Activated CD8-positive, alpha-beta memory T cell treated with anti-CD3 and anti-CD28 coated beads for 1 hour (primary cell): ENCODE measurements at places on chromosomes 7 and 10.

DNA sequence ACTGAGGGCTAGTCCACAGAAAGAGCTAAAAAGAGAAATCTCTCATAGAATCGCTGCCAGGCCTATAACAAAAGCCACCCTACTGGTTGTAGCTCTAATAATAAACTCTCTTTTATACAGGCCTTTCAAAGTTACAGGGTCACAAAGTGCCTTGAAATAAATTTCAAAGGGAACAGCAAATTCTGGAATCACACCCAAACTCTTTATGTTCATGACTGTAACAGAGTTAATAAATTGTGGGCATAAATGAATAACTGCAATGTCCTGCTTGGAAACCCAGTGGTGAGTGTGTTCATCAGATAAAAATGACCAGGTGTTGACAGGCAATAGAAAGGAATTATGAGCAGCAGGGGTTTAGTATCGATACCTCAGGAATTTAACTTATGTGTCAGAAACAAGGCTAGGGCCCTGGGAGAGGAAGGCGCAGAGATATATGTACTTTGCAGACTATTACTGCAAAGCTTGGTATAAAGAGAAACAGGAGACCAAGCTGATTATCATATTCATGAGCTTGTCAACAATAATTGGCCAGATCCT is 9.3 kb downstream of the CDC14C start:
- DNase-seq: no peak

- no peak for DNase-seq
These were observed 17.3 kb downstream of the WDFY4 start for GRCh38 chr10:48701941-48702340.

- no peak for DNase-seq
These were observed 915.4 kb upstream of the AUTS2 start for GRCh38 chr7:68682910-68683309.

- no peak for DNase-seq
These were observed 9.8 kb upstream of the LRRTM3 start for GRCh38 chr10:66916030-66916429.

- DNase-seq: no peak
These were observed 72.3 kb upstream of the RNF32 start for GRCh38 chr7:156568258-156568657.

- no peak for DNase-seq
These were observed 48.0 kb downstream of the RHOBTB1 start for GRCh38 chr10:60896033-60896432.

- DNase-seq: no peak
These were observed 126.6 kb downstream of the SORBS1 start for GRCh38 chr10:95434583-95434982.

- DNase-seq: no peak
These were observed 266.0 kb downstream of the MAD1L1 start for GRCh38 chr7:1966631-1967200.

DNA sequence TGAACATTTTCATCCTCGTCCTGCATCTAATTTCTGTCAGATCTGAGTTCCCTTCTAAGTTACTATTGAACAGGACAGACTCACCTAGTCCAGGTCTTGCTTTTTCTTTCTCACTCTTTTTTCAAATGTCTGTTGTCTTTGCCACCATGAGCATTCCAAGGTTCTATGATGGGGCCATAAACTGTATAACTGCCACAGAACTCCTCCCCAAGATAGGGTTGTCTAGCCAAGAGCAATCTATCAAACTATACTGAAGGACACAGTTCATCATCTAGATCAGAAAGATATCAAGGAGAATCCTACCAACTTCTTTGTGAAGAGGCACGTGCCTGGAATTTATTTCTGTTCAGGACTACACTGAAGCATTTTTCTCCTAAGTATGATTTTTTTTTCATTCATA is 50.1 kb upstream of the FEZF1 start:
- no peak for DNase-seq

- no peak for DNase-seq
These were observed 595.0 kb downstream of the GRM8 start for GRCh38 chr7:126657599-126658358.

GRCh38 chr10:117551330-117552155 is 9.0 kb downstream of the EMX2 start:
- no peak for DNase-seq

GRCh38 chr7:150520145-150520544 is 5.5 kb downstream of the GIMAP7 start:
- DNase-seq: no peak

GRCh38 chr7:27048438-27048837 is 47.4 kb downstream of the HOXA1 start:
- no peak for DNase-seq

- DNase-seq: no peak
These were observed 96.3 kb upstream of the DDC start for GRCh38 chr7:50661345-50662040.

- DNase-seq: no peak
These were observed 11.5 kb upstream of the DLD start for GRCh38 chr7:107879400-107880035.

DNA sequence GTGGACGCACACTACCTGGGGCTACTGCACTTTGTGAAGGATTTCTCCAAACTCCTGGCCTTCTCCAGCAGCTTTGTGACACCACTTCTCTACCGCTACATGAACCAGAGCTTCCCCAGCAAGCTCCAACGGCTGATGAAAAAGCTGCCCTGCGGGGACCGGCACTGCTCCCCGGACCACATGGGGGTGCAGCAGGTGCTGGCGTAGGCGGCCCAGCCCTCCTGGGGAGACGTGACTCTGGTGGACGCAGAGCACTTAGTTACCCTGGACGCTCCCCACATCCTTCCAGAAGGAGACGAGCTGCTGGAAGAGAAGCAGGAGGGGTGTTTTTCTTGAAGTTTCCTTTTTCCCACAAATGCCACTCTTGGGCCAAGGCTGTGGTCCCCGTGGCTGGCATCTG is 14.0 kb downstream of the GPR146 start:
- DNase-seq: no peak

DNA sequence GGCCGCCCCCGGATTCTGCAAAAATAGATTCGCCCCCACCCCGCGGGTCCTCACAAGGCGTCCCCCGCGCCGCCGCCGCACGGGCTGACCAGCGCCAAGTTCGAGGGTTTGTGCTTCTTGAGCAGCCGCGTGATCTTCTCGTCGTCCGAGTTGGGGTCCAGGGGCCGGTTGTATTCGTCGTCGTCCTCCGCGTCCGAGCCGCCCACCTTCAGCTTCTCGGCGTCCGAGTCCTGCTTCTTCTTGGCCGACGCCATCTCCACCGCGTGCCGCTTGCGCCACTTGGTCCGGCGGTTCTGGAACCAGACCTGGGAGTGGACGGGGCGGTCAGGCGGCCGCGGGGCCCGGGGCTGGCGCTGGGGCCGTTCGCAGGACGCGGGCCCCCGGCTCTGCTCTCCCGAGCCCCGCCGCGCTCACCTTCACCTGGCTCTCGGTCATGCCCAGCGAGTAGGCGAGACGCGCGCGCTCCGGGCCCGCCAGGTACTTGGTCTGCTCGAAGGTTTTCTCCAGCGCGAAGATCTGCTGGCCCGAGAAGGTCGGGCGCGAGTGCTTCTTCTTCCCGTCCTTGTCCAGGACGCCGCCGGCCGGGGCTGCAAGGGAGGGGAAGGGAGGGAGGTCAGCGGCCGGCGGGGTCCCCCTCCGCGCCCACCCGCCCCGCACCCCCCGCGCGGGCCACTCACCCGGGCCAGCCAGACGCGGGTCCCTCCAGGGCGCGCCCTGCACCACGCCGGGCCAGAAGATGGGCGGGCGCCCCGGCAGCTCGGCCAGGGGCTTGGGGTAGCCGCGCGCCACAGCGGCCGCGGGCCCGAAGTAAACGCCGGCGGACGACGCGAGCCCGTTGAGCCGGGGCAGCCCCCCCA is 853 bp downstream of the NKX6-2 start:
- DNase-seq: no peak

GRCh38 chr7:51139796-51140195 is 176.8 kb downstream of the COBL start:
- DNase-seq: no peak

DNA sequence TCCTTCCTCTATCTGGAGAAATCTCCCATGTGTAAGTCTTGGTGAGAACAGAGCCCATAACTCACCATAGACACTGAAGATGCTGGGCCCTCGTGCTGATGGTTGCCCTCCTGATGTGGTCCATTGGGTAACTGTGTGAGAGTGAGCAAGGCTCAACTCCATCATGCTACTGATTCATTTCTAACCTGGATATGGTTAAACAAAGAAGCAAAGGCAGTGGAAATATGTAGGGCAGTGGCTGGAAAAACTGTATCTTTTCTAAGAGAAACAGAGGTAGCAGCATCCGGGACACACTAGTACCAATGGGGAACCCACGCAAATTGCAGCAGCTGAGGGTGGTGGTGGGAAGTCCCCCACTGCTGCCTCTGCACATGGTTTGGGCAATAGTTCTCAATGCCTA is 221.7 kb downstream of the KLF6 start:
- DNase-seq: no peak

DNA sequence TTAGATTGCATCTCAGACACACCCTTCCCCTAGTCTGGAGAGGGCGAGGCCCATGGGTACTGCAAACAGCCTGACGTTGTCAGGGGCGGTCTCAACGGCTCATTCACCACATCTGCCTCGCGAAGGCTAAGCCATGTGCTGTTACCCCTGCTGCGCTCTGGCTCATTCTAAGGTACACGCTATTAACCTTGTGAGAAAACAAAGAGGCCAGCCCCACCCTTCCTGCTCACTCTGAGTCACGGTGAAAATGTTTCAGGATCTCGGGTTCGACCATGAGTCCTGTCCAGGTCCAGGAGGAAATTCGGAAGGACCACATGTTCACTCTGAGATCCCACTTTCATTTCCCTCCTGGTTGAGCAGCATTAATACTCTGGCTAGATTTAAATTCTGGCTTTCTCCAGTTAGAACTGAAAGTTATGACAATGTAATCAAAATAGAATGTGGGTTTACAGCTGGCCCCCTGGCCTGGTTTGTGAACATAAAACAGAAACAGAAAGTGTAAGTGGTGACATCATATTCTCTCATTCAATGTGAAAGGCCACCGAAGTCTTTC is 55.2 kb downstream of the EGFR start:
- DNase-seq: no peak

DNA sequence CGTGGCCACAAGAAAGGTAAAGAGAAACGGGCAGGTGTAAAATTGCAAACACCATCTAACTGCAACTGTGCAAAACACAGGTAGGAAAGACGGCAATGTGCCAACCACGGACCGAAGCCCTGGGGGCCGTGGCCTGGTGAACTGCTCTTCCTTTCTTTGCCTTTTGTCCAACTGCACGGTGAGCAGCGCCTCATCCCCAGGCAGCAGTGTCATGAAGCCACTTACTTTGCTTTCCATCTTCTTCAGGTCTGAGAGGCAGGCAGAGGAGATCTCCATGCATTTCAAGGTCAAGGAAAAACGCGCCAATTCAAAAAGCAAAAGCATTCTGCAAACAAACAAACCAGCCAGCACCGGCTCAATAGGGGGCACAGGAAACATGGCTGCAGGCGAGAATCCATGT is 12.9 kb downstream of the CFAP46 start:
- DNase-seq: no peak

DNA sequence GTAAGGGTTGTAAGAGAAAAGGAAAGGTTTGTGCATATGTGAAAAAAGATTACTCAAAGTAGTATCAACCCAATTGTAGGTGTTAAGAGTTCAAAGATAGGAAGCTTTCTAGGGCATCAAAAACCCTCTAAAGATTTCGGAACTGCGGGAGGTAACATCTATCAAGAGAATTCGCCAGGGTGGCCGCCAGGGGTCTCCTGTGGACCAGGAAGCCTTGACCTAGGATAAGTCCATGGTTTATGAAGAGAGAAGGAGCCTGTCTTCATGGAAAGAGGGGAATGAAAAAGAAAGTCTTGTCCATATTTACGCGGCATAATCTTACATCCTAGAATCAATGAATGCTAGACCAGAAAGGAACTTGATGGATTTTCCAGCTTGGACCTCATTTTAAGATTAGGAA is 140.7 kb upstream of the CALCR start:
- no peak for DNase-seq

- no peak for DNase-seq
These were observed 2.4 kb upstream of the REEP3 start for GRCh38 chr10:63518690-63519288.

DNA sequence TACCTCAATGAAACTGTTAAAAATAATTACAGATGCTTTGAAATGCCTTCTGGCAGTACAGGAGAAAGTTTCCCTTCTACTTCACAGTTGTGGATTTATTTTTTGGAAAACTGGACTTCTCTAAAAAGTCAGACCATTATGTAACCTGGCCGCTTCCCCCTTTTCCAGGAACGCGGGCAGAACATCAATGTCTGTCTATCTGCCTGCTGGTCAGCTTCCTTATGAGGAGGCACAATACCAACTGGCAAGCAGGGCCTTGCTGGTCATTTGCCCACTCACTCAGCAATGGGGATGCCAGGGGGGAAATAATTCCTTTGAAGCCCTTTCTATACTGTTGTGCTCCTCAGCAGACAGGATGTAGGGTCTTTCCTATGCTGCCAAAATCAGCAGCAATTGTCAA is 22.5 kb upstream of the ADRB1 start:
- no peak for DNase-seq

- DNase-seq: no peak
These were observed 21.4 kb downstream of the SLC25A13 start for GRCh38 chr7:96300502-96300901.

- no peak for DNase-seq
These were observed 6.8 kb downstream of the ORAI2 start for GRCh38 chr7:102439963-102440795.

GRCh38 chr10:67852761-67853160 is 14.8 kb upstream of the DNAJC12 start:
- no peak for DNase-seq

DNA sequence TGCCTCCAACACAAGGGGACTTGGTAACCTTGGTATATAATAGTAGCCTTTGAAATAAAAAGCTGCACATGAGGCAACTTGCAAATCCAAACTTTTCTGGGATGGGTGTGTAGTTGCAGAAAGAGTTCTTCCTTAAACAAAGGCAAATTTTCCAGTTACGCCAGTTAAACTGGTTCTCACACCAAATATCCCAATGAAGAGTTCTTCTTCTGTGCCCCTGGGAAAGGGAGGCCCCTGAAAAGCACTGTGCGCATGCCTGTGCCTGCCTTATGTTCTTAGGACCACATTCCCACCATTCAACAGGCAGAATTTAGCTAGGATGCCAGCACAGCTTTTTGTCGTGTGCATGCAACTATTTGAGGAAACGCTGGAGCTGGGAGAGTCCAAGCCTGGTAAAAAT is 164.8 kb upstream of the SLC25A13 start:
- DNase-seq: no peak

GRCh38 chr7:50207686-50208255 is 96.7 kb upstream of the IKZF1 start:
- no peak for DNase-seq
